ENCODE measurements at places on chromosomes 3 and 15.

- peak; percentile 69 for DNase-seq
Measured at GRCh38 chr15:90000186-90001001, 730 bp upstream of the ZNF710 start.

GRCh38 chr15:41933771-41934170 lies 38.6 kb downstream of the EHD4 start:
- DNase-seq = no peak

DNA sequence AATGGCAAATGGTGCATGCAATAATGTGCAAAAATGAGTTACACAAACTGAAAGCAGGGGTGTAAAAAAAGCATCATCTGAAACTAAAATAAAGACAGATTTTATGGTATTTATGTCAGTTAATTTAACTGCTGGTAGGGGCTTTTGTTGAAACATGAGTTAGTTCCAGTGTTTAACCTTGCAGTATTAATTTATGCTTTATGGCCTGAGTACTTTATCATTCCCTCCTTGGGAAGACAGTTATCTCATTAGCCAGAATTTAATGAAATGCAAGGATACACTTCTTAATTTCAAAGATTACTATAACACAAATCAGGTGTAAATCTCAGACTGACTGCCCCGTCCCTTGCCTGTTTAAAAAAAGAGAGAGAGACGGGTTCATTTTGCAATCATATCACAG lies 240.1 kb upstream of the MEIS2 start:
- no peak for DNase-seq

- DNase-seq = no peak
Measured at GRCh38 chr3:32309654-32310242, 71.3 kb downstream of the CMTM8 start.

DNA sequence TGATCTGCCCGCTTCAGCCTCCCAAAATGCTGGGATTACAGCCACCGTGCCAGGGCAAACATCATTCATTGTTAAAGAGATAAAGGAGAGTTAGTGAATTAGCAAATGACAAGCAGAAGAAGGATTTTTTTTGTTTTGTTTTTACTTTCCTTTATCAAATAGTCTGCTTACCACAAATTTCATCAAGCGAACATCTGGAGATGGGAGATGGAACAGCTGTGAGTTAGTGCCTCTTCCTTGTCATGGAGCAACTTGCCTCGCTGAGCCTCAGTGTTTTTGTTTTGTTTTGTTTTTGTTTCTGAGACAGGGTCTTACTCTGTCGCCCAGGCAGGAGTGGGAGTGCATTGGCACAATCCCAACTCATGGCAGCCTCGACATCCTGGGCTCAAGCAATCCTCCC lies 15.9 kb downstream of the ZNF860 start:
- no peak for DNase-seq

DNA sequence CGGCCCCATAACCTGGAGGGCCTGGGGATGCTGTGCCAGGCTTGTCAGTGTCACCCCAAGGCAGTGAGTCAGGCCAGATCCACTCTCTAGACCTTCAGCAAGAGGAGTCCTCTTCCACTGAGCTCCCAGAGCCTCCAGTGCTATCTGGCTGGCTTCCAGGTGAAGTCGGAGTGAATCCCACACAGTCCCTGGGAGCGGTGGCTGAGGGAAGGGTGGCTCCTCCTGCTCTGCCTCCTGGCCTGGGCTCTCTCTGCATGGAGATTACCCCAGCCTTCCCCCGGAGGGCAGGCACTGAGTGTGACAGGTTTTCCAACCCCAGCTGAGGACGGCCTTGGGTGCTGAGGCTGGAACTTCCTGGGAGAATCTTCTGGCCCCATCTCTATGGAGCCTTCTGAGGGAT lies 82.7 kb downstream of the EPHB1 start:
- DNase-seq = no peak

- DNase-seq = no peak
Measured at GRCh38 chr15:71279757-71280141, 164.5 kb downstream of the THSD4 start.

DNA sequence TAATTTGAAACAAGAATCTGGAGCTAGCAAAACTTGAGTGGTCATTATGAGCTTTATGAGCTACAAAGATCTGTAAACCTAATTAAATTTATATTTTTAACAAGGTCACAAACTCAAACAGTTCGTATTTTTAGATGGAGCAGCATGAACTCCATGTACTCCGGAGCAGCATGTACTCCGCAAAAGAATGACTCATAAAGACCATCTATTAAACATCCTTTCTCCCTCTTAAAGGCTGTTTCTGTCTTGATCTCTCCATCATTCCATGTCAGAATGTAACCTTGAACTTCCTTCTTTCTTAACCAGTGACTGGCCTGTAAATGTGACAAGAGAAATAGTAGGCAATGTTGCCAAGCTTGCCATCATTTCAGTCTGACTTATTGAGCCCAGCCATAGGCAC lies 696.9 kb downstream of the ZNF385D start:
- no peak for DNase-seq
